Stimulated activated CD8-positive, alpha-beta memory T cell treated with anti-CD3 and anti-CD28 coated beads, Interleukin-15, amount 100 ng/mL, for 24 hours (primary cell): ENCODE measurements at places on chromosomes 5 and 9.

DNA sequence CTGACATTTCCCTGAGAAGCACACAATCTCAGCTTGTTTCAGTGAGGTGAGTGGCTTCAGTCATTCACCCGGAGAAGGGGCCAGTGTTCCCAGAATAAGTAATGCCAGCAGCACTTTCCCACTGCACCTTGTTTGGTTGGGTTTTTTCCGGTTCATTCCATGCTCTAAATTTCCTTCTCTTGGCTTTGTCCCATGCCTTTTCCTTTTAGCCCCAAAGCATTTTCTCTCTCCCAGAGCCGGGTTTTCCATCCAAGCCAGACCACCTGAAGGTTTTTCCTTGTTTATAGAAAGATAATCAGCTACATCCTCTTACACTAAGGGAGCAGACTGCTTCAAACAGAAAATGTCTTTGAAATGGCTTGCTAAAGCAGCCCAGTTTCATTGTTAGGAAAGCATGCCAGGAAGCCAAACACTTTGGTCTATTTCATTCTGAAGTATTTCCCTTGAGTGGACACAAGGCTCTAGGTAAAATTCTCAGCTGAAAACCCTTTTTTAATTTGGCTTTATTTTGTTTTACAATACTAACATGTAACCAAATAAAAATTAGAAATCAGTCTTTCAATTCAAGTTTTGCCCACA is 501.6 kb downstream of the DTWD2 start:
- no peak for DNase-seq

GRCh38 chr9:5453004-5453403 is 2.7 kb downstream of the CD274 start:
- DNase-seq = no peak

DNA sequence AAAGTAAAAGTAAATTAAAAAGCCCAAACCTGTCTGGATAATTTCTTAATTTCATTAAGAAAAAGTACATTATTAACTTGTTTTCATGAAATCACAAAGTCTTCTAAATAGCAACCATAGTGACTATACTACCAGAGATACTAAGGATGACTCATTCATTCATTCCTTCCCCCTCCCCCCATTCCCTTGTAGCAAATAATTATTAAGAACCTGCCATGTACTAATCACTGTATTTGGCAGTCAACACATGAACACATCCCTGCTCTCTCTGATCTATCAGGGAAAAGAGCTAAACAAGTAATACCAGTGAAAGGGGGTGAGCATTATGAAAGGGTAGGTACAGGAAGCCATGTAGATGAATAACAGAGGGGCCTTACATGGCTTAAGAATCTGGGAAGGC is 203.9 kb downstream of the CWC27 start:
- DNase-seq = no peak

DNA sequence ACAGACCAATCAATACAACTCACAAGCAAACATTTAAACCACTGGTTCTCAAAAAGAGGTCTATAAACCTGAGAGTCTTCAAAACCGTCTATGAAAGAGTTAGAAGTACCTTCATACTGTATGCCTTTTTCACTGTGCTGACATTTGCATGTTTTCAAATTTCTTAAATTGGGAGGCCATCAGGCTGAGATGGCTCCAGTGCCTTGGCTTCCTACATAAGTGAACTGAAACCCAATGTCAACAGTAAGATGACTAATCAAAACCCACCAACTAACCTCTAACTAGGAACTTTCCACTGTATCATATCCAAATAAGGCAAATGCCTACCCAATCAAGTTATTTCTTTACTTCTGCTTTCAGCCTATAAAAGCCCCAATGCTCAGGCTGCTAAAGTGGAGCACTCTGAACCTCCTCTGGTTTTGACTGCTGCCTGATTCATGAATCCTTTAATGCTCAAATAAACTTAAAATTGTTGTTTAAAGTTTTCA is 35.1 kb downstream of the FAM13B start:
- no peak for DNase-seq

DNA sequence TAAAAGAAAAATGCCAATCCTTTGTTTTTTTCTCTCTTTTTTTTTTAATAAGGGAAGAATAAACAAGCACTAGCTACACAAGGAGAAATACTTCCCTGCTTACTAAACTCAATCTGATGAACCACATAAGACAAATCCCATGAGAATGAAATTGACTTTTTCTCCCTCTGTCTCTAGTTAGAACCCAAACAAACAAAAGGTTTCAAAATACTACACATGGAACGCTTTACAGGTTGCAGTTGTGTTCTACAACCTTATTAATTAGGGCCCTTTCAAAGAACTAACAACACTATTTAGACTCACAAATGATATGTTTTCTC is 124.5 kb downstream of the PDE4D start:
- DNase-seq = no peak

DNA sequence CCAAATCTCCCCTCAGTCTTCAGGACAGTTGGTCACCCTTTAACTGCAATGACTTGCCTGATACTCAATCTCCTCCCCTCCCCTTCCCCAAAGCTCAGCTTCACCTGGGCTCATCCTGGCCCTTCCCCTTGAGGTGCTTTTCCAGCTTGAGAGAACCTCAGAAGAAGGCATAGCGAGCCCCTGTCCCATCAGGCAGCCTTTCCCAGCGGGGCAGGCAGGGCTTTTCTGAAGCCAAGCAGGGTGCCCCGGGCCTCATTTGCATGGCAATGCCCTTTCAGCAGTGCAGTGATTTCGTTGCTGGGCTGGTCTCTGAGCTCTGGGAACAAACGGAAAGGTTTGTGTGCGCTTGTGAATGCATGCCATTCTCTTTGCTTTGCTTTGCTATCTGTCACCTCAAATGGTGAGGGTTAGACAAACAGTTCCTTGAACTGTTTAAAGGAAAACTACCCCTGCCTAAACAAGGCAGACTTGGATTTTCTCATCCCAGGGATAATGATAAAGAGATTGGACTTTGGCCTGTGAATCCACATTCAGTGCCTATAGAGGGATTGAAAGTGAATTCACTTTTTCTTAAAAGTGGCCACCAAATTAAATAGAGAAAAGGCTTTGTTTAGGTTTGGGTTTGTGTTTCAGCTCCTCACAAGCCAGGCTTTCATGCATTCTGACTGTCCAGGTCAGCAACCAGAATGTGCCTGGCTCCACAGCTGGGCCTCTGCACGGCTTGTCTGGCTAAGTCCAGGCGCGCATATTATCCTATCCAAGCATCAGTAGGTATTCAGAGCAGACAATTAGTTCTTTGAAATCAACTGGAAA is 165.3 kb downstream of the ZNF608 start:
- DNase-seq = no peak

- no peak for DNase-seq
Measured at GRCh38 chr5:158223054-158223600, 364.2 kb upstream of the CLINT1 start.
